HFF-Myc (cell line): ENCODE measurements at places on chromosomes 1 and 21.

DNA sequence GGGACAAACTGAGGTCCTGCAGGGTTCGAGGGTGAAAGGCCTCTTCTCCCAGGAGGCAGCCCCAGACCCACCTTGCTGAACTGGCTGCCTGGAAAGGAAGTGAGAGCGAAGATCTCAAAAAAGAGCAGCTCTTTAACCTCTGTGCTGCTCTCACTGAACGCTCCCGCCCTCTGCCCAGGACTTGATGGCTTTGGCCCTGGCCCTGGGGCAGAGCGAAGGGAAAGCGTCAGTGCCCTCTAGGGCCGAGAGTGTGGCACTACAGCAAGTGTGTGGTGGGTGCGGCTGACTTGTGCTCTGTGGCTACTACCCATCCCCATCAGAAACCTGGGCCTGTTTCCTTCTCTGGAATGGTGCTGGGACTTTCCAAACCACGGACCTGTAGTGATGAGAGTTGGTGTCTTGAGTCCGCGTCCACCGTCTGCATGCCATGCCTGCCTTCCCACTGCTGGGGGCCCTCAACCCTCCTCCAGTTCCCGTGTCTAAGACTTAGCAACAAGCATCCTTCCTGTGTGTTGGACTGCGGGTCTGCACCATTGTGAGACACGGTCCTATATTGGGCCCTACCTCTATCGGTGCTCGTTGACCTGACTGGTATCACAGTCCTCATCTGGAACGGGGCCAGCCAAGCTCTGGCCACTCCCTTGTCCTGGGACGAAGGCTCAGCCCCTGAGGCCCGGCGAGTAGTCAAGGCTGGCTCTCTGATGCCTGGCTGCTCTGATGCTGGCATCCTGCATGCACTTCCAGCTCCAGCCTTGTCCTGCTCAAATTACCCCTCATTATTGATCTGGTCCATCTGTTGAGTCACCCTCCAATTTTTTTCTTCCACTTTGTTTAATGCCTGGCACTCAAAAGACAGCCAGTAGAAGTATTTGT lies 180.3 kb downstream of the DISC1 start:
- DNase-seq: no peak

DNA sequence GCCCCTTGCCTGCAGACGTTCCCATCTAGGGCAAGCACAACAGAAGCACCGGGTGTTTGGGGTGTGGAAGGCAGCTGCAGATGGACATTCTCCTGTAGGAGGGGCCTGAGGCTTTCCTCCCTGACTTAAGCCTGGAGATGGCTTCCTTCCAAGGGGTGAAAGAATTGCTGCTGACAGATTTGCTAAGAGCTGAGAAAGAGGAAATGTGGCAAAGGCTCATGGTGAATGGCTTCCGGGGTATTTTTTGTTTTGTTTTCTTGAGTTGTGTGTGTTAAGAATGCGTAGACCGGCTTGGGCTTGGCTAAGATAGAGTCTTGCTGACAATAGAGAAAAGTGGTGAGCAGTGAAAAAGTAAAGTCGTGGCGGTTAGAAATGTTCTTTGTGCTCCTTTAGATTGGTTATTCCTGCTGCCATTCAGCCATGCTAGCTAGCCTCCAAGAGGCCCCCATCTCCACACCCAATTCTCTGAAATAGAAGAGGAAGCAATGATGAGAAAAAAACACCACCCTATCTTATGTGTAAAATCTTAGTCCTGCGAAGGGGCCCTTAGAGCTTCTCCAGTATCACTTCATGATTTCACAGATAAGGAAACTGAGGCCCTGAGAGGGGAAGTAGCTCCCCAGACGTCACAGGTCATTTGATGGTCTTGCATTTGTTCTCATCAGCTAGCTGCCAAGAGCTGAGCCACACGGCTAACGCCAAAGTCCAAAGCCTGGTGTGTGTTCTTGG lies 36.9 kb downstream of the EIF2D start:
- DNase-seq: peak; percentile 80

- DNase-seq: no peak
Measured at GRCh38 chr1:110318046-110318445, 21.1 kb upstream of the RBM15 start.

- no peak for DNase-seq
Measured at GRCh38 chr1:54362881-54363340, 43.3 kb downstream of the SSBP3 start.

GRCh38 chr1:173914366-173914871 lies 2.7 kb downstream of the SERPINC1 start:
- DNase-seq: peak; percentile 5

DNA sequence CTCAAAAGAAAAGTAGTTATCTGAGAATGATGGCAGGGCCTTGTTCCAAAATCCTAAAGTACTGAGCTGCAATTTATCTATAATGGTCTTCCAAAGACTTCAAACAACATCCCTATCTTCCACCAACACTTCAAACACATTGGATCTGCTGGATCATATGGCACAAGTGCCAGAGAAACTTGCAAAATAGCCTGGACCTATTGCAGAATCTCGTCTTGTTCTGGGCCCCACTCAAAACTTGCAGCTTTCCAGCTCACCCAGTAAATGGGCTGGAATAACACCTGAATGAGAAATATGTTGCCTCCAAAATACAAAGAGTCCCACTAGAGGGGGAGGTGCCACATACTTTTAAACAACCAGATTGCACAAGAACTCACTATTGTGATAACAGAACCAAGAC lies 44.0 kb upstream of the PKN2 start:
- no peak for DNase-seq

- no peak for DNase-seq
Measured at GRCh38 chr1:234686035-234686434, 76.1 kb upstream of the IRF2BP2 start.

GRCh38 chr1:173014160-173014559 lies 36.6 kb downstream of the TNFSF18 start:
- no peak for DNase-seq

GRCh38 chr1:151142411-151143056 lies 3.9 kb downstream of the SEMA6C start:
- DNase-seq: no peak

- DNase-seq: no peak
Measured at GRCh38 chr1:44265656-44266358, 52.5 kb downstream of the DMAP1 start.
